ENCODE measurements at places on chromosomes 2 and 18. TPM values are rescaled to one million over a fixed set of nuclear protein-coding genes. Genes with fewer than 3 reads are reported as not detected.

DNA sequence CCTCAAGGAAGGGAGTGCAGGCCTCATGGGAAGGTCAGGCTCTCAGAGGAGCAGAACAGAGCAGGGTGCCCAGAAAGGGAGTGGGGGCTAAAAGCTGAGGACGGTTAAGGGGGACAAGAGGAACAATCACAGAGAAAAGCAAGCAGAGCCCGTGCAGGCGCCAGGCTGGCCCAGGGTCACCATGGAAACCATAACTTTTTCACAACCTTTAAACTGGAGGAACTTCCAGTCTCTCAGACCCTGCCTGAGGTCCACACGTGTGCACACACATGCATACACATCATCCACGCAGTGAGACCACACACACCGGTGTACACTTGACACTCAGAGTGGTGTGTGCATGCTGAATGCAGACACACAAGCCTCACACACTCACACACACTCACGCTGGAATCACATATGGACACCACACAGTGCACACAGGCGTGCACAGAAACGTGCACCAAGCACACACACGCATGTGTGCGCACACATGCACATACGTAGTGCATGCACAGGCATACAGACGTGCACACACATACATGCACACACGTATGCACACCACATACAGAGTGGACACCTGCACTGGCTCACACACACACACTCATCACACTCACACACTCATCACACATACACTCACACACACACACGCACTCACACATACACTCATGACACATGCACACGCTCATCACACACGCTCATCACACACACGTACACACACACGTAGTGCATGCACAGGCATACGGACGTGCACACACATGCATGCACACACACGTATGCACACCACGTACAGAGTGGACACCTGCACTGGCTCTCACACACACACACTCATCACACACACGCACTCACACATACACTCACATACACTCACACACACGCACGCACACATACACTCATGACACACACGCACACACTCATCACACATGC, 37.2 kb upstream of the SNED1 start:
- DNase-seq: no peak

- DNase-seq: peak; percentile 33
These were observed 106.0 kb downstream of the UBR3 start for GRCh38 chr2:169933124-169933711.

- DNase-seq: peak; percentile 16
These were observed 1.5 kb upstream of the SPTBN1 start for GRCh38 chr2:54454548-54455130.

- no peak for DNase-seq
These were observed 106.5 kb downstream of the CDH19 start for GRCh38 chr18:66497351-66497750.

GRCh38 chr2:32358111-32358482, 1.3 kb downstream of the BIRC6 start:
- DNase-seq: no peak

GRCh38 chr2:127453392-127454171, 35.4 kb downstream of the PROC start:
- DNase-seq: peak; percentile 46

- peak; percentile 59 for DNase-seq
These were observed 1.3 kb upstream of the SMAD2 start for GRCh38 chr18:47931718-47932103.

GRCh38 chr2:206361407-206362045, 81.8 kb upstream of the ADAM23 start:
- no peak for DNase-seq

DNA sequence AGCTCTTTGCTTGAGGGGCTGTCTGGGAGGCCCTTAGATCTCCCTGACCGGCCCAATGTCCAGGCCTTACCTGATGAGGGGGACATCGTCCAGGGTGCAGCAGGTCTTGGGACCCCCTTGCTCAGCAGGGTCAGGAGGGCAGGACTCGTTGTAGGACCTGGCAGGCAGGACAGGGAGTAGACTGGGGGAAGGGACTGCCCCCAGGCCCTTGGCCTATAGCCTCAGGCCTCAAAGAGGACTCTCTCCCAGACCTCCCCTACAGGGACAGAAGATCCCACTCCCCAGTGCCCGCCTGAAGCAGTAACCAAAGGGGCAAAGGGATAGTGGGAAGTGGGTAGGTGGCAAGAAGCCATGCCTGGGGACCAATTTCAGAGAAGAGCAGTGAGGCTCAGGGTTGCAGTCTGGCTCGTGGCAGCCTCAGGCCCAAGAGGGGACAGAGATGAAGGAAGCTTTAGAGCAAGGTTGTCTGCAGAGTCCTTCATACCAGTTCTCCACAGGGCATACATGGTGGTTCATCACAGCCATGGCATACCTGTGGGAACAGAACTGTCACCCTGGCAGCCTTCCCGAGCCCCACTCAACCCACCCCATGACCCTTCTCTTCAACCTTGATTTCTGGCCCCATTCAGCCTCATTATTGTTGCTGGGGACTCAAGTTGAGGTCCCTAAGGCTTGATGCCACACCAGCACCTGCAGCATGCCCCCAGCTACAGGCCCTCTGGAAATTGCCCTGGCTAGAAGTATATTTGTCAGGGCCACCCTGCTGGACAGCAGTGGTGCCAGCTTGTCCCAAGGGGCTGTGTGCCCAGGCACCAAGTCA, 1.3 kb downstream of the TMEM150A start:
- DNase-seq: no peak

DNA sequence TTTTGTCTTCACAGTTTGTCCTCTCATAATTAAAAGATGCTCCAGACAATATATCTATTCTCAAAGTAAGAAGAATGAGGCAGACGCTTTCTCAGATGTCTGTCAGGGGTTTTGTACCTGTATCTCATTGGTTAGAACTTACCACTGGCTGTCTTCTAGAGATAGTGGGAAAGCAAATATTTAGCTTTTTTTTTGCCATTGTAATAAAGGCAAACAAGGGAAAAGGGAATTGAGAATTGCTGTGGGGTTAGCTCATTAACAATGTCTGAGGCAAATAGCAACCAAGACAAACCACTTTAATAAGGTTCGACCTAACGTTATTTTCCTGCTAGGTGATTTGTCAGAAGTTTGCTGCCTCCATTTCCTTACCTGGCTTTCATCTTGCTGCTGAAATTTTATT, 30.0 kb downstream of the ZNF638 start:
- DNase-seq: no peak

DNA sequence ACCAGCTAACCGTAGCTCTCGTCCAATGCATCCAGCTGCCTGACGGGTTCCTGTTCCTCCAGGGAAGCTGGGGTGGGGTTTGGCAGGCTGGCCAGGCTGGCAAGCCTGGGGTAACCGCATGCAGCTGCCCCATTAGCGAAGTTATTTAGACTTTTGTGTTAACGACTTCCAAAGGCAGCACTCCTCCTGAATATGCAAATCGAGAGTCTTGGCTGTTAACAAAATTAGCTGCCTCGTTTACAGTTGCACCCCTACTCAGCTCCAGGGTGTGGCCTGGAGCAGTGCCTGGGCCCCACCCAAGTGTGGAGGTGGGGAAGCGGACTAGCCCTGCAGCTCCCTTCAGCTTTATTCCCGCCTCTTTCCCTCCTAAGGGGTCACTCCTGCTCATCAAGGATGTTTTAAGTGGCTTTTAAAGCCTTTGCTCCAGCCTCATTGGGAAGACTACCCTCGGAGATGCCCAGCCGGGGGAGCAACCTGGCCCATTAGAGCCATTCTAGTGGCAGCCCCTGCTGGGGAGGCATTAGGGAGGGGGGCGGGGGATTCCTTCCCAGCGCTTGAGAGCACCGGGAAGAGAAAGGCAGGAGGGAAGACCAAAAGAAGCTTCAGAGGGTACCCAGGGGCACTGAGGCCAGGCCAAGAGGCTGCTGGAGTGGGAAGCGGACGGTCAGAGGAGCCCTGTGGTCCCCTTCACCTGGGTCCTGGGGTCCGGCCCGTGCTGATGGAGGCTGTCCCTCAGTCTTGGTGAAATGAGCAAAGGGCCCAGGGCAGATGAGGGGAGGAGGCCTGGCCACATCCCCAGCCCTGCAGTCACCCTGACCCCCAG, 204.1 kb downstream of the CELF4 start:
- DNase-seq: no peak

DNA sequence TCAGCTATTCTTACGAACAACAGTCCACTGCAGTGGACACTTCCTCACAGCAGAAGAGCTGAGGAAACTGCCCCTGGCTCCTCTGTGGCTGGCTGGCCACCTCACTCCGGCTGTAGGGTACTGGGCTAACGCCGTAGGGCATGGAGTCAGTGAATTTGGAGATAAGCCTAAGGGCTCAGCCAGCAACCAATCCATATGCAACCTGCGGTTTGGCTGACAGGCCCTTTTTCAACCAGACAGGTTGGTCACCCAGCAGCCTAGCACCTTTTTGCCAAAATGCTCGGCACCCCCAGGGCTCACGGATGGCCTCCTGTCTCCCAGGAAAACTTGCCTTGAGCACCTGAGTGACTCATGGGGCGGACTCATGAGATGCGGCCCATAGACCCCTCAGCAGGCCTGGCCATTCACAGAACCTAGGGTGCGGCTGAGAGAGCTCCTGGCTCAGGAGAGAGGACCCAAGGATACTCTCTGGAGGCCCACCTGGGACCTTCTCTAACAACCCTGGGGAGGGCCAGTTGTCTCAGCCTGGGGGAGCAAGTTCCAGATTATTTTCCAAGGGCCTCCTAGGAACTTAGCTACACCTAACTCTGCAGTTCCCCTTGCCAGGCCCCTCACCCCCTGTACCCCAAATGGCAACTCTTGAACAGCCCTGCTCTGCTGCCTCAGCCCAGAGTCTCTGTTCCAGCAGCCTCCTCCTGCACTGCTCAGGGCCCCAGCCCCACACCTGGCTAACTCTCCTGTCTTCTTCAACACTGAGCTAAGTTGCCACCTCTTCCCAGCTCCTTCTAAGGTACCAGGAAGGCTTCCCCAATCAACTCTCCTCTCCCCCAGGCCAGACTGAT, 252.1 kb downstream of the CYP26B1 start:
- DNase-seq: no peak

DNA sequence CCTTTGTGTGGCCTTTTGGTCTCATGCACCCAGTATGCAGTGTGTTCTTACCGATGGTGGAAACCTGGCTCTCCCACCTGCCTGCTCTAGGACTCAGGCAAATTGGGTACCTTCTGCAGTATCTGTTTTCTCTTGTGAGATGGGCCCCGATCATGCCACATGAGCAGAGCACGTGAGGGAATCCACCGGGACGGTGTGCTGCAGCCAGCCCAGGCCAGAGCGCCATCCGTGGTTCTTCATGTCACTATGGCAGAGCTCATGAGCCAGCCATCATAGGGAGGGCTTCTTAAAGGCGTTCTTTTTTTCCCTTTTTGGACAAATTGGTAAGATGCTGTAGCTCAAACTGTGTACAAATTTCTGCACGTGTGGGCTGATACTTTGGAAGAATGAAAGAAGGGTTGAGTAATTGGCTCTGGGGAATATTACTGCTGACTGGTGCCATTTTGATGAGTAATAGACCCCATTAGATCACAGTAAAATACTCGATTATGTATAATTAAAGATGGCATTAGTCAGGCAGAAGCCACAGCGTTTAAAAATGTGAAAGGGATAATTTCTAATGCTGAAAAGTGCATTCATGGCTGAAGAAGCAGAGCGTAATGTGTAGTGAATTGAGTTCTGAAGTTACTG, 19.2 kb downstream of the SH3RF3 start:
- no peak for DNase-seq

GRCh38 chr2:85502720-85503119, 36.2 kb upstream of the MAT2A start:
- no peak for DNase-seq

- no peak for DNase-seq
These were observed 79.0 kb downstream of the PTGR3 start for GRCh38 chr18:75129717-75130477.

DNA sequence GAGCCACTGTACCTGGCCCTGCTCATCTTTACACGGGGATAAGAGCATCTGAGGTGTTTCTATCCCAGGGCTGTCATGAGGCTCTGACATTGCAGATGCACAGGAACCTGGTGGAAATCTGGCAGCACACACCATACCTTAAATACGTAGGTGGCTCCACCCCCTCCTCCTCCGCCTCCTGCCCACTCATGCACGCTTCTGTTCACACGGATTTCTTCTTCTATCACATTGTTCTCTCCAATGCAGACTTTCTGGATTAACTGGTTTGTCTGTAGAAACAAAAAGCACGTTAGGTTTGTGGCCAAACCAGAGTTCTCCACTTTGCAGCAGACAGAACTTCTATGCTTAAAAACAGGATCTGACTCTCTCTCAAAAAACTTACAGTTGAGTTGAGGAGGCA, 118.2 kb downstream of the CLIP4 start:
- DNase-seq: no peak

DNA sequence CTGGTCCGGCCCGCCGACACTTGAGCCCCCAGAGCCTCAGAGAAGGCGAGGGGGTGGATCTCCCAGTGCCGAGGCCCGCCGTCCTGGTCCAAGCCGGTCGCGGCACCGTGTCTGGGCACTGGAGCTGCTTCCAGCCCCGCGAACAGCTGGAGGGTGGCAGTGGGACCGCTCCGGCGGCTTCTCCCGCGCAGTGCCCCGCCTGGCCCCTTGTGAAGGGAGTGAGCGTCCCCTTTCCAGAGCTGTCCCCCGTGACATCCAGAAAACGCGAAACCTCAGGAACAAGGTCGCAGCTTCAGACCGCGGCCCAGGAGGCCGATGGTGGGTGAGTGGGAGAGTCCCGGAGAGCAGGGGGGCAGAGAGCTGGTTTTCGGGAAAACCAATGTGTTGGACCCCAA, 579 bp upstream of the EMX1 start:
- no peak for DNase-seq

- DNase-seq: peak; percentile 91
These were observed 89.2 kb downstream of the DOCK10 start for GRCh38 chr2:224952936-224953657.

DNA sequence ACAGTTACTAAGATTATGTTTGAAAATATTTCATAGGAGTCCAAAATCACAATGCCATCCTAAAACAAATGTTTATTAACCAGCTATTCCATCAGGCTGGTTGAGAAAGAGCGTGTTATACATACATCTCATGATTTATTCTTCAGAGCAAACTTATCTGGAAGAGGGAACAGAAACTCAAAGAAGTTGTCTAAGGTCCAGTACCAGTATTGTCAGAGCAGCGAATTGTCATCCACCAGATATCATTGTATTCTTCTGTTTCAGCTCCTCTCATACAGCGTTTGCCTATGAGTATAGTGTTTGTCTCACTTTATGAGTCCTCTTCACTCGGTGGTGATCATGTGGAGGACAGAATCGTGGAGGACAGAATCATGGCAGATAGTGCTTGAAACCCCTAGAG, 238.2 kb downstream of the OSR1 start:
- DNase-seq: no peak

NAPG gene
- total RNA-seq: 52.3 TPM

PREPL gene
- 40.6 TPM for total RNA-seq

ADD2 gene
- total RNA-seq: not detected

APOB gene
- not detected for total RNA-seq

GALR1 gene
- total RNA-seq: not detected

CNRIP1 gene
- not detected for total RNA-seq

MYL1 gene
- not detected for total RNA-seq

HSBP1L1 gene
- not detected for total RNA-seq

REG3G gene
- not detected for total RNA-seq

UGT1A10 gene
- not detected for total RNA-seq

IGFBP5 gene
- not detected for total RNA-seq

KANSL3 gene
- 63.3 TPM for total RNA-seq

TXNDC2 gene
- total RNA-seq: not detected

TET3 gene
- total RNA-seq: 24.8 TPM

CIAO1 gene
- total RNA-seq: 85.2 TPM

SRD5A2 gene
- not detected for total RNA-seq

SIX3 gene
- total RNA-seq: not detected

TNS1 gene
- not detected for total RNA-seq

RASGRP3 gene
- 8.7 TPM for total RNA-seq

CD8B gene
- not detected for total RNA-seq

SCYGR8 gene
- total RNA-seq: not detected

All from OCI-LY7 (cell line).